Activated T-helper 2 cell treated with anti-CD3 and anti-CD28 coated beads, Interferon-gamma antibody, Interleukin-2, Interleukin-4, amounts not matched to agents 10 μg/mL and 5 μg/mL and 100 μg/mL, durations not matched to agents 14 hours and 24 hours and 36 hours (primary cell): ENCODE measurements at places on chromosomes 7 and 10.

- no peak for DNase-seq
Measured at GRCh38 chr10:31949266-31949665, 20.6 kb upstream of the ARHGAP12 start.

DNA sequence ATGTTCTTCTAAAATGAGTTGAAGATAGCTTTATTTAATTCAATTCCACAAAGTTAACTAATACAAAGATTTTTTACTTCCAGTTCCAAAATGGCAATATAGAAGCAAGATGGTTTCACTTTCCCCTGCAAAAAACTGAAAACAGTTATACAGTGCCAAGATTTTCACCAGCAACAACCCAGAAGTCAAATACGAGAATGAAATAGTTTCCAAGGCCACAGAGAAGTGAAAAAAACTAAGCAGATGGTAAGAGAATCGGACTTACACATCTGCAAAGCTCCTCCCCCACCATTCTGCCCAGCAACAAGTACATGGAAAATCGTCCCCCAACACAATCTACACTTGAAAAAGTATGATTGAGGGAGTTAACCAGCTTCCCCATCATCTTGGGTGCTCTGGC lies 30.3 kb upstream of the KEL start:
- no peak for DNase-seq

- DNase-seq: no peak
Measured at GRCh38 chr7:898855-899681, 22.7 kb downstream of the GET4 start.

DNA sequence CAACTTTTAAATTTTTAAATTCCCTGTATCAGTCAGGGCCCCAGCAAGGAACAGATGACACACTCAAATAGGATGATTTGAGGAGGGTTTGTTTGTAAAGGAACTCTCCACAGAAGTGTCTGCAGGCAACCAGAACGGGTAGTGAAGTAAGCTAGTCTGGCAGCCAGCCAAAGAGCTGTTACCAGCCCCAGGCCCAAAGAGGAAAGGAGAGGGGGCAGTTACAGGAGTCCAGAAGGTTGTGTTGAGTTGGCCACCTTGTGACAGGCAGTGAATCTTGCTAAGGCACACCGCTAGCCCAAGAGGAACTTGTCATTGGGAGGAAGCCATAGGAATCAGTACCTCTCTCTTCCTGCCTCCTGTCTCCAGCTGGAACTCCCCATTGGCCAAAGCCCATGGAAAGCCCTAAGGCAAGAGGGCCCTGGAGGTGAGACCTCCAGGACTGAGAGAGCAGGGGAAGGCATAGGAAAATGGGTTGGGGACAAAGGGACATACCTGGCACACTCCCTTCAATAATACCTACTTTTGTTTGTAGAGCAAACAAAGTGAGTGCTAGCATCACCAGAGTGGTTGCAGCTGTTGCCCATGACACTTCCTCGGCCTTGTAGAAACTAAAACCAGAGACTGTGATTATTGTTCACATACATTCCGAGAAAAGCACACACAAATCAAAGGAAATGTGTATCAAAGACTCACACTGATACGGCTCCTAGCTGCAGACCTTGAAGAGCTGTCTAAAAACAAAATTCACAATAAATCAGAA lies 25.4 kb upstream of the GATAD1 start:
- DNase-seq: no peak

GRCh38 chr7:4702961-4703512 lies 20.9 kb downstream of the FOXK1 start:
- DNase-seq: no peak

GRCh38 chr10:16886031-16886430 lies 68.8 kb upstream of the RSU1 start:
- no peak for DNase-seq

DNA sequence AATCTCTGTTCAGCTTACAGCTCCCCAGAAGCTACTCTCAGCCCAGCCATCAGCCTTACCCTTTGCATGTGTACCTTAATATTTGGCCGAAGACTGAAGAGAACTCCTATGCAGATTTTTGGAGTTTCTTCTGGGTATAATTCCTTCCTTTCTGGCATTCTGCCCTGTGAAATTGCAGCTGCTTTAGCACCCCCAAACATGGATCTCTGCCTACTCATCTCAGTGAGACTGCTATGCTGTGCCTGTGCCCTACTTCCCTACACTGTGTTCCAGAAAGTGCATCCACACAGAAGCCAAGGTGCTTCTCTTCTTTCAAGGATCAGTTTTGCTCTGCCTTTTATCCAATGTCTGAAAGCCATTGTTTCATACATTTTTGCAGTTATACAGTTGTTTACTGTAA lies 81.6 kb downstream of the NPY start:
- DNase-seq: no peak

GRCh38 chr7:122643250-122643649 lies 55.7 kb downstream of the RNF133 start:
- DNase-seq: no peak

DNA sequence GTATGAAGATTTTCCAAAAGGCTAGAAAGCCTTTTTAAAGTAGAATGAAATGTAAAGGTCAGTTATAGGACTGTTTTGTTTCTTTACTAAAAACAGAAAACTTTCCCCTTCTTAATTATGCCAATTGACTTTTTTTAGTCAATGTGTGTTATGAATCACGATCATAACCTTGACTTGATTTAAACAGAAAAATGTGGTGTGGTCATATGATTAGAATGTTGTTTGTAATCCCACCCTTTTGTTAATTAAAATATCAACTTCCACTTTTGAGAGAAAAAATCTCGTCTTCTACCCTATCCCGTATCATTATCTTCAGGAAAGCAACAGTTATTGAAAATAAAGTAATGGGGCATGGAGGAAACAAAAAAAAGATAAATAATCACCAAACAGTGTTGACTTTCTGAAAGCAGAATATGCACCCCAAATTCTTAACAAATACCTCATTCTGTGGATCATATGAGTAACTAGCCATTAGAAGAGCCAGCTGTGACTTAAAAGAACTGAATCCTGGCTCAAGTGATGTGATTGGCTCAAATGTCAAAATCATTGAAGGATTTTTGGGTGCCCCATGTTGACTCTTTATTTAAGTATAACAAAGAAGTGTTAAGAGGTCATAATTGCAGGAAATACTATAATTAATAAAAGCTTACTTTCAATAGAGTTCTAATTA lies 32.3 kb upstream of the SLC16A12 start:
- DNase-seq: no peak

- no peak for DNase-seq
Measured at GRCh38 chr10:130464426-130464825, 328.2 kb downstream of the GLRX3 start.

DNA sequence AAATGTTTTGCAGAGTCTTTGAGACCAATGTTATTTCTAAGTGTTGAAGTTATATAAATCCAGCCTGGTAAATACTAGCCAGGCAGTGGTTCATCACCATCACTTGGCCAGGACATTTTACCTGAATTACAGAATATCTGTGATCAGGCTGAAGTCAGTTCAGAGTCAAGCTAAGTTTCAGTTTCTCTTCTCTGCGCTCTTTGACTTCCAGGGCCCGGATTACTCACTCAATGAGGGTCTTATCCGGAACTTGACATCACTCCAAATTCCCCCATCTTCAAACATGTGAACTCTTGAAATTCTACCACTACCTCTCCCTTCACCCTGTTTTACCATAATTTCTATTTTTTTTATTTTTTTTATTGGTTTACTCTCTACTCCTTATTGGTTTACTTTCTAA lies 36.6 kb upstream of the CCAR1 start:
- no peak for DNase-seq

GRCh38 chr7:19772841-19773760 lies at the start of gene TMEM196:
Gene TMEM196, minus strand, starts transcription at chr7:19773617. Its CDS starts 921 bp downstream, at chr7:19772696.
- no peak for DNase-seq

GRCh38 chr10:3850999-3851937 lies 66.3 kb upstream of the KLF6 start:
- DNase-seq: no peak

- no peak for DNase-seq
Measured at GRCh38 chr10:121830101-121830500, 97.7 kb downstream of the ATE1 start.

- DNase-seq: peak; percentile 56
Measured at GRCh38 chr7:50304911-50305582, 531 bp downstream of the IKZF1 start.

GRCh38 chr7:132782777-132783640 lies 206.7 kb upstream of the PLXNA4 start:
- DNase-seq: no peak

GRCh38 chr10:46267132-46267985 lies 19.4 kb upstream of the ANTXRL start:
- DNase-seq: no peak

GRCh38 chr10:72297281-72297804 lies 23.6 kb downstream of the DDIT4 start:
- DNase-seq: peak; percentile 96

DNA sequence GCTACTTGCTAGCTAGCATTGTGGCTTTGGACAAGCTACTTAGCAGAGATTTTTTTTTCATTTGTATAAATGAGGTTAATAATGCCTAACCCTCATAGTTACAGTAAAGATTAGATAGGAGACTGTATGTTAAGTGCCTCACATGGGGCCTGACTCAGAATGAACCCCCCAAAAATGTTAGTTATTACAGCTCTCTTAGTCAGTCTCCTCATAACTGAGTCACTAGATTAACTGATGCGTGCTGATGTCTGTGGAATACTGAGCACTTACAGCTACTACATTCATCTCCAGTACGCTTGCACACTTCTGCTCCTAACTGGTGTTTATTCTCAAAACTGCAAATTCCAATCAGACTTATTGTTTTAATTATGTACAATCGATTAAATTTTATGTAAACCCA lies 315.3 kb downstream of the SNX13 start:
- no peak for DNase-seq

DNA sequence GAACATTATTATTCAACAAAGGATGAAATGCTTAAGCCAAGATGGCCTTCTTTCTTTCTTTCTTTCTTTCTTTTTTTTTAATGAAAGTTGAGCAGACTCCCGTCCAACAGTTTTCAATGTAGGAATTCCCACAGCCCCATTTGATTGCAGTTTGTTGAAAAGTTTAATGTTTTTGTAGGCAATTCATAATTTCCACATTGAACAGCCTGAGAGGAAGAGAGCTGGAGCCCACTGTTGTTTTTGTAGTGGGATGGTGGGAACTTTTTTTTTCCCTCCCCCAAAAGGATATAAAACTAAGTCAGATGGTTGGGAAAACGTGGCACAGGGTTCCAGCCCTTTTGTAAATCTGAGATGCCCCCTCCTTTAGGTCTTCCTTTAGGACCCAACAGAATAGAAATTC lies 86.6 kb downstream of the TCF7L2 start:
- no peak for DNase-seq
